Placental epithelial cell (primary cell): ENCODE measurements at places on chromosomes 12 and 14. TPM values are rescaled to one million over a fixed set of nuclear protein-coding genes. Genes with fewer than 3 reads are reported as not detected.

Gene HOXC13
- total RNA-seq, result 0.11 TPM in 1 of 2 replicates, not detected in the other

Gene REM2
- 0.39 TPM in 1 of 2 replicates, not detected in the other for total RNA-seq

Gene MFAP5
- 726 and 1,098 TPM in 2 replicates for total RNA-seq

Gene MYO1H
- total RNA-seq, result 0.76 and 1.2 TPM in 2 replicates

Gene AQP2
- total RNA-seq, result not detected in 2 replicates

Gene FAIM2
- under 0.01 TPM in 2 replicates for total RNA-seq

Gene OR4M1
- not detected in 2 replicates for total RNA-seq

Gene CACNA1C
- 2.2 and 3.1 TPM in 2 replicates for total RNA-seq

Gene ADAM20
- 1.5 and 3.9 TPM in 2 replicates for total RNA-seq

Gene KRT77
- total RNA-seq, result not detected in 2 replicates

Gene ACSS3
- 0.22 and 1.2 TPM in 2 replicates for total RNA-seq

Gene SLCO1B1
- total RNA-seq, result not detected in 2 replicates

Gene HHIPL1
- 6.7 and 7.5 TPM in 2 replicates for total RNA-seq

Gene NPC2
- 281 and 283 TPM in 2 replicates for total RNA-seq

Gene MMP19
- total RNA-seq, result 4.7 and 4.9 TPM in 2 replicates

Gene TMTC1
- total RNA-seq, result under 0.01 and 0.39 TPM in 2 replicates

Gene SRGAP1
- 9.0 and 11.7 TPM in 2 replicates for total RNA-seq

Gene REC8
- 14.2 and 15.7 TPM in 2 replicates for total RNA-seq

Gene CCDC196
- total RNA-seq, result not detected in 2 replicates

Gene C12orf60
- total RNA-seq, result 0.79 and 0.98 TPM in 2 replicates
